ENCODE measurements at places on chromosomes 5 and 9.
A peak's percentile ranks its signal among the peaks of the same experiment; 100 is the strongest.

DNA sequence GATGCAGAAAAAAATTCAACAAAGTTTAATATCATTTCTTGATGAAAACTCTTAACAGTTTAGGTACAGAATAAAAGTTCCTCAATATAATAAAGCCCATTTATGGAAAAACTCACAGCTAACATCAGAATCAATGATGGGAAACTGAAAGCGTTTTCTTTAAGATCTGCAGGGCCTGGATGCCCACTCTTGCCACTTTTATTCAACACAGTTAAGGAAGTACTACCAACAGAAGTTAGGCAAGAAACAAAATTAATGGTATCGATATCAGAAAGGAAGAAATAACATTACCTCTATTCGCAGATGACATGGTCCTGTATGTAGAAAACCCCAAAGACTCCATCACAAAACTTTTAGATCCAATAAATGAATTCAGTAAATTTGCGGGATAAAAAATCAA, 542.4 kb upstream of the RGMB start:
- DNase-seq, result no peak

DNA sequence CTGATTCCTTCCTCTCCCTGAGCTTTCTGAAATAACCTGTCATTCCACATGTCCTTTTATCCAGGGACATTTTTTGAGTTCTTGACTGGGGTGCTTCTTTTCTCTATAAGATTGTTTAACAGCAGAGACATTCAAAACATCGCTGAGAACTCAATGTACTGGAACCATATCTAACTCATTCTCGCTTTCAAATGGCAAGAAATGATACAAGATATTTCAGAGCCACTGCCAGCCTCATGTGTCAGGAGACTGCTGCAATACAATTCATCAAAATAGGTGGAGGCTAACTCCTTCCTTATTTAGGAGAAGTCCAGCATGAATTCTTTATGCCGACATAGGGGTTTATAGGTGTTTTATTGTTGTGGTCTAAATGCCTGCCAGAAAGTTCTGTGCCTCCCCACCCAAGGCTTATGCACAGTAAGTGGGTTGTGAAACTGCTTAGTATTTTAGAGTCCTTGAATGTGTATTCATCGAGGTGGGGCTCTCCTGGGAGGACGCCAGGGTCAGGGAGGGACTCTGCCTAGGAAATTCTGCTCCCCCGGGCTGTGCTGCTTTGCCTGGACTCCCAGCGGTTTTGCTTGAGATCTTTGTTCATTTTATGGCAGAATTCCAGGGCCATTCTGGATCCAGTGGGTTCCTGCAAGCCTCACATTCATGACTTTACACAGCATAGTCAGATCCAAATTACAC, 53.9 kb downstream of the ZNF474 start:
- no peak for DNase-seq

- no peak for DNase-seq
Observed at GRCh38 chr5:76104027-76104426, 20.8 kb downstream of the SV2C start.

GRCh38 chr9:89822996-89823395, 218.2 kb downstream of the GADD45G start:
- DNase-seq, result no peak

- DNase-seq, result no peak
Observed at GRCh38 chr9:129481810-129482511, 138.9 kb downstream of the C9orf50 start.

DNA sequence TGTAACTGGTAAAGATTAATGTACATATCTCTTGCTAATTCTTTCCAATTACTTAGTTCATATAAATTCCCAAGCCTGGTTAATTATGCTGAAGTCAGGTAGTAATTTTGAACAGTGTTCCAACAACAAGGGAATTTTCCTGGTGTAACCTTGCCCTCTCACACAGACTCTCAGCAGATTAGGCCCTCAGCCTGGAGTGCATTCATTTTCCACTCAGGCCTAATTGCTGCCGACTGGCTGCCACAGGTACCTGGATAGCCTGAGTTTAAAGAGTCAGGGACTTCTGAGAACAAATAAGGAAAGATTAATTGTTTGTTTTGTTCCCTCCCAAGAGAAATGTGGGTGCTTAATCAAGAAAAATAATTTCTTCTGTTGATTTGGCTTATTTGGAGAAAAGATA, 71.4 kb downstream of the PPIC start:
- DNase-seq, result no peak

DNA sequence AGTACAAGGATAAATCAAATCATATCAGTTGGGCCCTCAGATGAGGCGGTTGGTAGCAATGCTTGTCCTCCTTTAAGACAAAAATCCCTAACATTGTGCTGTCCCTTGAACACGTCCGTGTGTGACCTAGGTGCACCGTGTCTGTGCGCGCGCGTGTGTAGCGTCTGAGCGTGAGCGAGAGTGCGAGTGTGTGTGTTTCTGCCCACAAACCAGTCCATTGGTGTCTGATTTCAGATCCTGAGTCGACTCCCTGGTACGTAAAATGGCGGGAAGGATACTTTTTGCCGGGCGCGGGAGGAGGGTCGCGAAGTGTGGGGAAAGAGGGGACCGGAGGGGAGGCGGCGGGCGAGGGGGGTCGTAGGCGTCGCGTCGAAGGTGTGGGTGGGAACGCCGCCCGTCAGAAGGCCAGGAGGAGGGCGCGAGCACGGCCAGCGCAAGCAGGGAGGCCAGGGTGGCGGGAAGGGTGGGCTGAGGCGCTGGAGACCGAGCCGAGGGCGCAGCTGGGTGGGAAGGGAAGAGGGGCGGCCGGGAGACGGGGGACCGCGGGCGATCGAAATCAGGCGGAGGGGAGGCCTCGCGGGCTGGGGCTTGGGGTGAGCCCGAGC, 8.9 kb downstream of the OTP start:
- DNase-seq, result no peak

GRCh38 chr5:150000990-150001659, 586 bp downstream of the HMGXB3 start:
- DNase-seq, result no peak

DNA sequence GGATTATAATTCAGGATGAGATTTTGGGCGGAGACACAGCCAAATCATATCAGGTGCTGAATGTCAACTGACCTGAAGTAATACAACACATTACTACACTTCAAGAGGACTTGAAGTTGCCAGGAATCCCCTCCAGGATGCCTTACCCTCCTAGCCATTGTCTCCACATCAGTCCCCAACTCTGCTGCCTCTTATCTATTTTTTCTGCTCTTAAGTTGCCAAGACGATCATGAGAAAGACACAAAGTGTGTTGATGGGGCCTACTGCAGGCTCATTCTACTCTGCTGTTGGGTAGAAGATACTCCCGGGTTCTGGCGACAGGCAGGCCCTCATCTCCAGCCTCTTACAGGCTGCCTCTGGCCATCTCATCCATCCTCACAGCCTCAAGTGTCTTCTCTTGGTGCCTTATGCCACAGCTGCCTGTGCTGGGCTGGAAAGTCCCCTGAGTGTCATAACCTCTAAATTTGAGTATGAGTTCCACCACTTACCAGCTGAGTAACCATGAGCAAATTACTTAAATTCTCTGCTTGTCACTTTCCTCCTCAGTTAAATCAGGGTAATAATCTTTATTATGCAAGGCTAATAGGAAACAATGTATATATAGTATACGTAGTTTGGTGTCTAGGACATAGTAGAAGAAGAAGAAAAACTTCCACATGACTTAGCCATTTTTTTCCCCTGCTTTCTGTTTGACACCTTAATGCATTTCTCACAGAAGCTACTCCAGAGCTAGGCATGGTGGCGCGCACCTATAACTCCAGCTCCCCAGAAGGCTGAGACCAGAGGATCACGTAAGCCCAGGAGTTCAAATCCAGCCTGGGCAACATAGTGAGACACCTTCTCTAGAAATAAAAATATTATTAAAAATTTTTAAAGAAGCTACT, 73.0 kb upstream of the SNX2 start:
- no peak for DNase-seq

DNA sequence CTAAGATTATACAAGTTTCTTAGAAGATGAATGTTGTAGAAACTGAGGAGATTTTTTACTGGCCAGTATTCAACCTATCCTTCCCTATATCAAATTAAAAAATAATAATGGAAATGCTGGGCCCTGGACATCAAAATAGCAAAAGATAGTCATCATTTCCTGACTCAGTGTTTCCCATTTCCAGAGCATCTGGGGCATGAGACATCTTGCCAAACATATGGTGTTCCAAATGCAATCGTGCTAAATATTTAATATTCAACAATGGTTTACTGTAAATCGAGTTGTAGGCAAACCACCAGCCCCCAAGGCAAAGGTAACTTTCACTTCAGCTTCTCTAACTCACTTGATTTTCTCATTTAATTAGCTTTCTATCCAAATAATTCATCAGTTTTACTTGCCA, 152.9 kb downstream of the FRMD3 start:
- peak; percentile 70 for DNase-seq

DNA sequence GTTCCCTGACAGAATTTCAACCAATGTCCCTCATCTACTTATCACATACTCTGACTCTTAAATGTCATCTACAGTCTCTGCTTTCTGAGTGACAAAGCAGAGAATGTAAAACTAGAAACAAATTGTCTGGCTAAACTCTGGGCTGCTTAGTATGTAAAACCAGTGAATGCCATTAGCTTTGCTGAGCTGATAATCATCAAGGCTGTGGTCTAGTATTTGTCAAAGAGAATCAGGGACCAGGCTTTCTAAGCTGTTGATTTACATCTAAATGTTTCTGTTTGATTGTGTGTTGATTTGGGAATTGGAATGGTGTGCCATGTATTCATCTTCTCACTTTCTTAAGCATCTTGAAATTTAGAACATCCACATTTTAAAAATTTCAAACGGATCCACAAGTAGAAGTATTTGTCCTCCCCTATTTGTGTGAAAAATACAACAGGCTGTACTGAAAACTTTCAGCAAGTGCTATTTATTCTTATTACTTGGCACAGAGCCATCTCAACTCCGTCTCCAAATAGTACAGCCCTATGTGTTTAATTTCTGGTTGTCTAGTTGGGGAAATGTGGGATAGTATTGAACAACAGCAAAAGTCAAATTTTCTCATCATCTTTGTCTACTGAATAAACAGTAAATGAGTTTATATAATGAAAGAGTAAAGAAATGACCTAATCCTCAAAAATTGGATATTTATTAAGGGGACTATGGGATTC, 251.5 kb downstream of the KCTD16 start:
- no peak for DNase-seq

DNA sequence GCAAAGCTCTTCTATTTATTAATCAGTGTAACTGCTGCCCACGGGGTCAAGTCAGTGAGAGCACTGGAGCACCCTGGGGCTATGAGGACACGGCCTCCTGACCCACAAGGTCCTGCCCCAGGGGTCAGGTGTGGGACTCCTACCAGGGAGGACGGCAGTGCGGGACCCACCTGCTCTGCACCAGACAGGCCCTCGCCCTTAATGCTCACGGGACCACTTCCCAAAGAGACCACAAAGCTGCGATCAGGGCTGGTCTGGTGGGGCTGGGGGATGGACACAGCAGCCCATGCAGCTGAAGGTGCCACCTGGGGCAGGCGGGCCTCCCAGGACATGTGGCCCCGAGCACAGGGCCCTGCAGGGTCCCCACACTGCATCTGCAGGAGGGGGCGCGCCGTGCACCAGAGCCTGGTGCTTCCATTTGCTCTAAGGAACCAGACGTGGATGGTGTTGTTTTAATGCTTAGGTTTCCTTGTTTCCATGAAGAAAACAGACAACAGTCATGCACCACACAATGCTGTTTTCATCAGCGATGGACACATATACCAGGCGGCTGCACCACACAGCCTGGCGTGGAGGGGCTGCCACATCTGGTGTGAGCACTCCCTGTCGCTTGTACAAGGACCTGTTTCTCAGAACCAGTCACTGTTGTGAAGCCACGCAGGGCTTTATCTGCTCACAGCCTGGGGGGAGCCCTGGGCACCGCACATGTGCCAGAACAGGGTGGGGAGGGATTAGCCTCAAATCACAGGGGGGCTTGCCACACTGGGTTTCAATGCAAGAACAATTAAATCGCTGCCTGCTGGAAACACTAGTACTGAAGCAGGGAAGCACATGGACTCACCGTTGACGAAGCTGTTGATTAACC, 22.6 kb downstream of the CLPTM1L start:
- no peak for DNase-seq

DNA sequence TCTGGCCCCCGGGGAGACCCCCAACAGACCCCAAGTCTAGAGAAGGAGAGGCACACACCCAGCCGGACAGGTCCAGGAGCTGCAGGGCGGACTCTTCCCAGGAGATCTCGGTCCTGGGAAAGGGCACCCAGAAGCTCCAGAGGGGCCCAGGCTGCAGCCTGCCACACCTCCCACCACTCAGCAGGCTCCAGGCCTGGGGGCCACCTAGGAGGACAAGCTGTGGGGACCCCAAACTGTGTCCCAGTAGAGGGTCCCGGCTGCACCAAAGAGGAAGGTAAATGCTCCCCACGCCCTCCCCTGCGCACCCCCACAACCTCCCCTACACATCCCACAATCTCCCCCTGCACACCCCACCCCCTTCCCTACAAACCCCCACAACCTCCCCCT, 48.5 kb downstream of the PLEKHG4B start:
- DNase-seq, result no peak

DNA sequence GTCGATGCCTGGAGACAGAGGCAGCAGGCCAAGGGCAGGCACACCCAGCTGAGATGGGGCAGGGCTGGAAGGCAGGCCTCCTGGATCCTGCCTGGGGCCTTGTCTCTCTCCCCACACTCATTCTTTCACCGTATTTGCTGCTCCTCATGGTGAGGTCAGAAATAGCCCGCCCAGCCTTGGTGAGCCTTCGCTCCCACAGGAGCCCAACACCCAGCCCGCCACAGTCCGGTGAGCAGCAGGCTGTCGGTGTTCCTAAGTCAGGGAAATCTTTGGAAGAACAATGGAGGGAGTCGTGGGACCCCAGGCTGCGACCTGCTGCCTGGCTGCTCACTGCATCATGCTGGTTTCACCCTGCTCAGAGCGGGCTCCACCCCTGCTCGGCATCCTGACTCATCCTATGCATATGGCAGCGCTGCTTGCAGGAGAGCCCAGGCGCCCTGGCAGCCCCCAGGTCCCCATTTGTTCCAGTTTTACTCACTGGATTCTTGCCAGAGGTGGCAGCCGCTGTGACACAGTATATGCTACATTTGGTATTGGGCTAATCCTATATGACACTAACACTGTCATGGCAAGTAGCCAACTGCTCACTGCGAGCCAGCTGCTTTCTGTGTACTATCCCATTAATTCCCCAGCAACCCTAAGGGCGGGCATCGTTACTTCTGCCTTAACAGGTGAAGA, 53.2 kb upstream of the NCS1 start:
- peak; percentile 99 for DNase-seq

DNA sequence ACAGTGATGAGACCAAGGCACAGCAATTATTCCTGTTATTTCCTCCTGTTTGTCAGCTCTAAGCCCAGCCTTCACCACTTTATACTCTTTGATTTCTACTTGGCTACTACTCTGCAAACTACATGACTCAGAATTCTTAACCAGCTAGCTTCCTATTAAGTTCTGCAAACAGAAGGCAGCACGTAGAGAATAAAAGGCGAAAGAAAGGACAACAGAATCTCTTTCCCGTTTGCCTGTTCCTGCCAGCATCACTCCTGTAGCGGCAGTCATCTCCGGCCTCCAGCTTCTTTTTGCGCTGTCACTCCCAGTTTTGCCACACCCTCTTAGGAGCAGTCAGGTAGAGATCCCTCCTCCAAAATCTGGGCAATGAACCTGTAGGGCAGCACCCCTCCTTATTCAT, 29.9 kb downstream of the DPYSL3 start:
- no peak for DNase-seq
